Memory B cell (primary cell): ENCODE measurements at places on chromosomes 6 and 20.

DNA sequence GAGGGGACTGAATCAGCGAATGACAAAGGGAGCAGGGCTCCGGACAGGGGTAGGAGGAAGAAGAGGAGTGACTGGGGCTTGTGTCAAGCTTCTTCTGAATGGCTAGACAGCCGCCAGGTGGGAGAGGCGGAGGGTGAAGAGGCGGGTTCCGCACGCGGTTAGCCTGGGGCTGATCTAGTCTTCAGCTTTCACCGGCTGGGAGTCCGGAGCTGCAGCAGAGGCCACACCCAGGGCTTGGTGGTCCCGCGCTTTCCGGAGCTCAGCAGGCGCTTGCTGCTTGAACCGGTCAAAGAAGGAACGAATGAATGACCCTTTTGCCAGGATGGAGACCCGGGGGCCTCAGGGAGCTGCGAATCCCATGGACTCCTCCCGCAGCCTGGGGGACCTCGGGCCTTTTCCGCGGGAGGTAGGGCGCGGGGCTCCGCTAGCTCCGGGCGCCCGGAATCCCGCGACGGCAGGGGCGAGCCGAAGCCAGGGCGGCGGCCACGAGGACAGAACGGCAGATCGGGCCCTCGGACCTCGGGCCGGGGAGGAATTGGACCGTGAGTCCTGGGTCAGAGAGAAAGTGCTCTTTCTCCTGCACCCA lies at the start of gene C6orf141:
Gene C6orf141 (plus strand): TSS at position 177 of the 586 bp plus-strand sequence. CDS start 125 bp downstream, at position 302.
- no peak for DNase-seq

GRCh38 chr20:53660078-53660909 lies 66.7 kb upstream of the ZNF217 start:
- DNase-seq, result no peak

GRCh38 chr6:2165286-2165685 lies 80.1 kb downstream of the GMDS start:
- no peak for DNase-seq

- DNase-seq, result no peak
Observed at GRCh38 chr6:150250826-150251225, 108.0 kb downstream of the PPP1R14C start.

- DNase-seq, result no peak
Observed at GRCh38 chr20:6651561-6651960, 115.9 kb upstream of the BMP2 start.

GRCh38 chr6:169097381-169097959 lies 156.2 kb downstream of the THBS2 start:
- DNase-seq, result no peak

DNA sequence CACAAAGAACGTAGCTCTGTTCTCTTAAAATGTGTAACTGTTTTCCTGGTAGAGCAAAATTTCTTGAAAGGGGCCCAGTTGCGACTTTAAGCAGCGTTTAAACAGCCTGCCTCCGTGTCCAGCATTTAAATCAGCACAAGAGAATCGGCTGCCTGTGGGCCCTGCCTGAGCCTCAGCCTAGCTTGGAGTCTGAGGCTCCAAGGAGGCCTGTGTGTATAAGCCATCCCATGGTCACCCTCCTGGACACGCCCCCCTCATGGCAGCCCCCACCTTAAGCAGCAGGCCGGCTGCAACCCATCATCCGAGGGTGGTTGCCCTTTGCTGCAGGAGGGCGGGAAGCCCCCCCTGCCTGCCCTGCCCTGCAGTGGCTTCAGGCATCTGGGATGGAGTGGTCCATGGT lies 18.9 kb downstream of the SDCBP2 start:
- no peak for DNase-seq

- no peak for DNase-seq
Observed at GRCh38 chr6:30097902-30098768, 14.8 kb downstream of the TRIM31 start.

- no peak for DNase-seq
Observed at GRCh38 chr6:12017263-12017662, 5.2 kb downstream of the HIVEP1 start.

DNA sequence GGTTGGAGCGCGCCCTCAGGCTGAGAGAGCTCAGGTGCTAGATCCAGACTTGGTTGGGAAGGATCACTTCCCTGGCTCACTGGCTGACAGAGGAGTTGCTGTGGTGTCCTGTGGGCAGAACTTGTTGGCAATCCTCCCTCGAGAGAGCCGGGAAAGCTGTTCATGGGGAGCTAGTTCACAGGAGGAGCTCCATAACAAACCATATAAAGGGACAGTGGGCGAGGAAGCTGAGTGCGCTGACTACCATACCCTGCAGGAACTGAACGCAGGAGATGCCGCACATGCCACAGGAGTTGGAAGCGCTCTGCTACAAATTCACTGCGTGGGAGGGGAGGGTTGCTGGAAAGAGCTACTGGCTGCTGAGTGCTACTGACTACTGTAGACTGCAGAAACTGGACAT lies 243.2 kb downstream of the OGFRL1 start:
- no peak for DNase-seq

DNA sequence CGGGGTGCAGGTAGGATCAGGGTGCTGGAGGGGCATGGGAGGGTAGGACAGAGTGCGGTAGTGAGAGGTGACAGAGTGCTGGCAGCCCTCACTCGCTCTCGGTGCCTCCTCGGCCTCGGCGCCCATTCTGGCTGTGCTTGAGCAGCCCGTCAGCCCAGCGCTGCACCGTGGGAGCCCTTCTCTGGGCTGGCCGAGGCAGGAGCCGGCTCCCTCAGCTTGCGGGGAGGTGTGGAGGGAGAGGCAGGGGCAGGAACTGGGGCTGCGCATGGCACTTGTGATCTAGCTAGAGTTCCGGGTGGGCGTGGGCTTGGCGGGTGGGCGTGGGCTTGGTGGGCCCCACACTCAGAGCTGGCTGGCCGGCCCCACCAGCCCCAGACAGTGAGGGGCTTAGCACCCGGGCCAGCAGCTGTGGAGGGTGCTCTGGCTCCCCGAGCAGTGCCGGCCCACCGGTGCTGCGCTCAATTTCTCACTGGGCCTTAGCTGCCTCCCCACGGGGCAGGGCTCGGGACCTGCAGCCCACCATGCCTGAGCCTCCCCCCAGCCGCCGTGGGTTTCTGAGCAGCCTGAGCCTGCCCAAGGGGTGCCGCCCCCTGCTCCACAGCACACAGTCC lies 112.8 kb upstream of the DUSP22 start:
- DNase-seq, result no peak

GRCh38 chr20:46621492-46621891 lies 29.8 kb downstream of the SLC13A3 start:
- no peak for DNase-seq

- no peak for DNase-seq
Observed at GRCh38 chr6:107706516-107707115, 117.5 kb downstream of the SCML4 start.

- no peak for DNase-seq
Observed at GRCh38 chr6:110356778-110357177, 1.4 kb downstream of the METTL24 start.
